ENCODE measurements at places on chromosomes 5 and 9. TPM values are rescaled to one million over a fixed set of nuclear protein-coding genes. Genes with fewer than 3 reads are reported as not detected.

The MAST4 gene
- total RNA-seq: 31.4 TPM

The MELK gene
- 1.1 TPM for total RNA-seq

The CTXN3 gene
- total RNA-seq: 0.35 TPM

The MORN5 gene
- total RNA-seq: 1.6 TPM

The SYK gene
- total RNA-seq: 52.2 TPM

The LCN2 gene
- 198 TPM for total RNA-seq

The MTAP gene
- total RNA-seq: 42.4 TPM

The NDUFS4 gene
- 73.9 TPM for total RNA-seq

The PCDHGA9 gene
- total RNA-seq: 7.6 TPM

The TAF11L5 gene
- total RNA-seq: not detected

The FGF10 gene
- total RNA-seq: 6.3 TPM

The SMIM23 gene
- not detected for total RNA-seq

All from kidney (tissue), 22 donors.